Activated T-cell treated with anti-CD3 and anti-CD28 coated beads, Interleukin-2, amount 50 U/mL, for 72 hours (primary cell): ENCODE measurements at places on chromosomes 2 and 18. TPM values are rescaled to one million over a fixed set of nuclear protein-coding genes. Genes with fewer than 3 reads are reported as not detected.

- peak; percentile 62 for DNase-seq
These were observed 143.6 kb upstream of the HAAO start for GRCh38 chr2:42935692-42936671.

DNA sequence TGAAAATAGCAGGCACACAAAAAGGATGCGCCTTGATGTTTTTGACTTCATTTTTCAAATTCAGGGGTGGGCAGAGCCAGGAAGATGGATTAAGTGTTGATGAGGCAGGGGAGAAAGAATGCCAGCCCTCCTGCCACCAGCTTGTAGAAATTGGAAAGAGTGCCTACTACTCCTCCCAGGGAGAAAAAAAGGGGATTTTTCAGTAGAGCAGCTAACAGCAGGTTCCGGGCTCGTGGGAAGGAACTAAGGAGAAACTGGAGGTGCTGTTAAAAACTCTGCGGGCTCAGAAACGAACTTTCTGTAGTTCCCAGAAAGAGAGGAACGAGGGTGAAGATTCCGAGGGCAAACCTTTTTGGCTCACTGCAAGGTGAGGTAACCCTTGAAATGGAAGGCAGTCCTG is 100.1 kb upstream of the MCFD2 start:
- DNase-seq, result no peak

DNA sequence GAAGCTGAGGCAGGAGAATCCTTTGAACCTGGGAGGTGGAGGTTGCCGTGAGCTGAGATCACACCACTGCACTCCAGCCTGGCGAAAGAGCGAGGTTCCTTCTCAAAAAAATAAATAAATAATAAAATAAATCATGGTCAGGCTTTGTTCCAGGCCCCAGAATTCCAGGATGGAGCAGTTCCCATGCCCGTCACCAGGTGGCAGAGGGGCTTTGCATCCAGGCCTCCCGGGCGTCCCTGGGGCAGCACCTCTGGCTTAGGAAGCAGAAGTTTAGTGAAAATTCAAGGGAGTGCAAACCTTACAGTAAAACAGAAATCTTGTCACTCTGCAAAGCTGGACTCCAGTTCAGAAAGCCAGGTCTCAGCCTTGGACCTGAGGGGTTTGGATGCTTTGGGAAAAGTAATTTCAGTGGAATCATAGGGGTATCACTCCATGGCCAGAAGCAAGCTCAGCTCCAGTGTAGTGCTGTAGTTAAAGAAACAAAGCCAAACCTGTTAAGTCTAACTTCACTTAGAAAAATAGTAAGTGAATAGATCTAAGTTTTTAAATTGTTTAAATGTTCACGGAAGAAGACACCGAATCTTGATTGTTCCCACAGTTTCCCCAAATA is 512.7 kb downstream of the CMPK2 start:
- no peak for DNase-seq

- DNase-seq, result no peak
These were observed 66.6 kb upstream of the WIPF1 start for GRCh38 chr2:174664084-174664759.

DNA sequence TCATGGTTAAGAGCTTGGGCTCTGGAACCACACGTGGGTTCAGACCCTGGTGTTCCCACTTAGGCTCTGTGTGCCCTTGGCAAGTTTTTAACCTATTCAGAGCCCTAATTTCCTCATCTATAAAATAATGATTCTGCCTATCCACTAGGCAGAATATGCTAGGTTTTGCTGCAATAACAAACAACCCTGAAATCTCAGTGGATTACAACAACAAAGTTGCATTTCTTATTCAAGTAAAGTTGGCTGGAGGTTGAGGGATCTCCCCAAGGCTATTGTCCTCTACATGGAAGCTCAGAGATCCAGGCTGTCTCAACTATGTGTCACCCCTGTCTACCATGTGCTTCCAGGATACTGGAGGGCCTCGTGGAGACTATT is 275.4 kb upstream of the SIX2 start:
- DNase-seq, result no peak

The ANKRD36 gene
- 36.1 TPM for total RNA-seq

The MAIP1 gene
- total RNA-seq, result 34.6 TPM

The ADAM23 gene
- total RNA-seq, result 2.4 TPM
